GF-D8 (cell line): ENCODE measurements at places on chromosomes 4 and X.

DNA sequence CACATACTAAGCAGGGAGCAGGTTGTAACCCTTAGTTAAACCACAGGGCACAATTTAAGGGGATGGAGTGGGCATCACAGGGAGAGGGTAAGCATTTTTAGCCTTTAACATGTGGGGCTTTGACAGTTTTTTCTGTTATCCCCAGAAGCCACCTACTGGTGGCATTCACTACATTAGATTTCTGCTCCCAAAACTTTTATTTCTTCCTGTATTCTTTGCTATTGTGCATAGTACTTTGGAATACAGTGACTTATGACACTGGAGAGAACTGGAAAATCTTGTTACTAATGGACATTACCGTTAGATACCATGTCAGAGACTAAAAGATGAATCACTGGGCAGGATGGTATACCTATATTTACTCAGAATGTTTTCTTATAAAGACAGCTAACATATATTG, 7.3 kb downstream of the TRIM75 start:
- no peak for DNase-seq

GRCh38 chr4:47914926-47915237, 499 bp upstream of the NFXL1 start:
- no peak for DNase-seq

DNA sequence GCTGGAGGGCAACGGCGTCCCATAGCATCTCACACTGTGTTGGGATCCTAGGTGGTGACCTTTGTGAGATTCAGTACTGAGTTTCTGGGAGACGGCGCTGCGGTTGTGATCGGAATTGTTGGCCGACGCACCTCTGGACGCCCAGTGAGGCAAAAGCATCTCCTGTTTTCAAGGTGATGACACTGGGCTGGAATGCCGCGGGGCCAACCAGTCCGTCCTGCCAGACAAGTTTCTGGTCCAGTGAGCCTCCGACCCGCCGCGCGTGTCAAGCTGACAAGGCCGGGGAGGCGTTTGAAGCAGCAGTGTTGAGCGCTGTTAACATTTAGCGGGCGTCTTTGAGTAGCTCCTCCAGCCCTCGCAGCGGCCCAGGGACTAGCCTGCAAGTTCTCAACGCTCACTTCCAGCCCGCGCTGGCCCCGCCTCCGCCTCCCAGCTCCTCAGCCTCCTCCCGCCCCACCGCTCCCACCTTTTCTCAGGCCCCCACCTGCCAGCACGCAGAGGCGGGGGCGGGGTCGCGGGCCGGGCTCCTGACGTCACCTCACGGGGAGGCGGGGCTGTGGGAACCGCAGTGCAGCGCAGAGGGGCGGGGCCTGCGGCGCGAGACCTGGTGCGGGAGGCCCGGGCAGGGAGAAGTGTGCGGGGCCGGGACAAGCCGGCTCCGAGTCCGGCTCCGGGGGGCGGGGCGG, 482 bp upstream of the CDS1 start:
- no peak for DNase-seq

DNA sequence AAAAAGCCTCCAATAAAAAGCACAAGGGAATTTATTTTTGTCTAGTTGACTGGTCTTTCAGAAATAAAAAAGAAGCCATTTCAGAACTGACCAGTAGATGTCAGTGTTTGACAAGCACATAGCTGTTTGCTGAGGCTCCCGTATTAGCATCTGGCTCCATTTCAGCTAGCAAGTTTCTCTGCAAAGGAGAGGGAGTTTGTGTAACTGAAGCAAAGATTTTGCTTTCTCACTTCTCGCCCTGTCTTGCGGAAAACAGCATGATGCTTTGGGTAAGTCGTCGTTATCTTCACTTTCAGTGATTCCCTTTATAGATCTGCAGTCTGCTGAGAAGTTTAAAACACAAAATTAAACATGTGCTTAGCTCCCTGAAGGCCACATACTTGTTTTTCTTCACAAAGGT, 85.5 kb downstream of the CT47B1 start:
- DNase-seq: no peak

- no peak for DNase-seq
Observed at GRCh38 chrX:42988700-42989099, 210.7 kb upstream of the PPP1R2C start.
